ENCODE measurements at places on chromosomes 2 and 18.

GRCh38 chr2:23200068-23200786 lies 184.8 kb upstream of the KLHL29 start:
- no peak for DNase-seq

DNA sequence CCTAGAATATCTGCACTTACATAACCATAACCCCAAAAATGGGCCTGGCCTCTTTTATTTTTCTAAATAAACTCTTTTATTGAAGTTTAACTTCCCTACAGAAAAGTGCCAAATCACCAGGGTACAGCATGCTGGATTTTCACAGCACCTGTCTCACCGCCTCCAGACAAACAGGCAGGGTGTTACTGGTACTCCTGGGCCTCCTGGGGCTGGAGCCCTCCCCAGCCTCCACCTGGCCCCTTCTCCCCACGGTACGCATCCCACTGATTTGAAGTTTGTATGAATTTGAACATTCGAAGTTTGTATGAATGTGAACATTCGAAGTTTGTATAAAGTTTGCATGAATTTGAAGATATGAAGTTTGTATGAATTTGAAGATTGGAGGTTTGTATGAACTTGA lies 232.1 kb downstream of the NDUFA10 start:
- DNase-seq = no peak

DNA sequence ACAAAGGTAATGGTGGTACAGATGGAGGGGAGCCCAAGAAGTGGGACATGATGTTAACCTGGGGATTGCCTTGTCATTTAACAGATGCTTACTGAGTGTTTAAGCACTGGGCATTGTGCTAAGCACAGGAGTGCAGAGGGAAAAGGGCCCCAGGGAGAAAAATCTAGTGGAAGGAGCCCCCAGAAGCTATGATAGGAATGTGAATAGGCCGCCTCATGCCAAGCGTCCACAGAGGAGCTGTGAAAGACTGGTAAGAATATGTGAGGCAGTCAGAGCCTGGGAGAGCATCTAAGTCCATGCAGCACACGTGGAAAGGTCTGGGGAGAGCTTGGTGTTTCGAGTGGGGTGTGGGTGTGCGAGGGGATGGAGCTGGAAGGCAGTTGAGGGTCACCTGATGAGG lies 5.5 kb downstream of the ZNF532 start:
- no peak for DNase-seq

- peak; percentile 22 for DNase-seq
Observed at GRCh38 chr2:240983361-240983995, 14.9 kb upstream of the SNED1 start.

DNA sequence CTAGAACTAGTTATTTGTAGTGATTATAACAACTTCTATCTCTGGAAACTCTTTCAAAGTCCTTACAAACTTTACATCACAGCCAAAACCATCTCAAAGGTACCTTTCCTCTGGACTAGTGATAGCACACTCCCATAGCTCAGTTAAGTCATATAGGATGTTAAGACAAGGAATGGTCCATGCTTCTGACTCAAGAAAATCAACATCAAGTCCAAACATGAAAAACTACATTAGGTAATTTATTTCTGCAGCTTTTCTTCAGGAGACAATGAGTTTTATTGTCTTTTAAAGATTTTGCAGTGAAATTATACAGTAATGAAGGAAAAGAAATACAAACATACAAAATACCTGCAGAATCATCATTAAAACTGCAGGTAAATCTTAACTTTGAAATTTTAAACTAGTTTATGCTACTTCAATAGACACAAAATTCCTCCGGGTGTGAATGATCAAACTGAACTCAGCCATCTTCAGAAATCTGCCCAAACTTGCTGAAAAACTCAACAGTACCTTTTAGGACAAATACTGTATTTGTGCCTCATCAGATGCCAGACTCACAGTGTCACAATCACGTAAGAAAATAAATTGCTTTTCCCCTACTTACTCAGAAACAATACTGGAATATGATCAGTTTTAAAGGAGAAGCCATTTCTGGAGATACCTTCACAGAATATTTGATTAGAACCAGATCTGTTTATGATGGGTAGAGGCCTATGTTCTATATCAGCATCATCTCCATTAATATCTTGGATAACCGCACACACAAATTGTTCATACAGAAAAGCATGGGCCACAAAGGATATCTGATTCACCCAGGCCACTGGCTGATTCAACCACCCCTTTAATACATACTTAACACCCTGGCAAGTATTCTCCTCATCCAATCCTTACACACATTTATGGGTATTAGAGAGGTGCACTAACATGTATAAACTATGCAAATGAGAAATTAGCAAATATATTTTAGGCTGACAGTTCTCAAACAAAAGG lies 2.6 kb downstream of the TMEM131 start:
- DNase-seq = no peak

DNA sequence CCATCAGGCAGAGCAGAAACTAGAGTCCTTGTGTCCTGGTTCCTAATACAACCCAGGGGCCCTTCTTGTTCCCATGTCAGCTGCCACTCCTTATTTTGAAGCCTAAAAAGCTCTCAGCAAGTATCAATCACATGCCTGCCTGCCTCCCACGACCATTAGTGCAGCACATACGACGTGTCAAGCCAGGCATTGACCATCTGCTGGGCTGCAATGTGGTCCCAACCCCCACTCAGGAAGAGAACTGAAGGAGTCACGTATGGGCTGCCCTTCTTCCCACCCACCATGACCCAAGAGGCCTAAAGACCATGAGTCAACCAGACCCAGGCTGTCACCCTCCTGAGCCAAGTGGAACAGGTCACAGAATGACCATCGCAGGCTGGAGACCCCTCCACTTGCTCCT lies 98.8 kb downstream of the KLHL29 start:
- no peak for DNase-seq

DNA sequence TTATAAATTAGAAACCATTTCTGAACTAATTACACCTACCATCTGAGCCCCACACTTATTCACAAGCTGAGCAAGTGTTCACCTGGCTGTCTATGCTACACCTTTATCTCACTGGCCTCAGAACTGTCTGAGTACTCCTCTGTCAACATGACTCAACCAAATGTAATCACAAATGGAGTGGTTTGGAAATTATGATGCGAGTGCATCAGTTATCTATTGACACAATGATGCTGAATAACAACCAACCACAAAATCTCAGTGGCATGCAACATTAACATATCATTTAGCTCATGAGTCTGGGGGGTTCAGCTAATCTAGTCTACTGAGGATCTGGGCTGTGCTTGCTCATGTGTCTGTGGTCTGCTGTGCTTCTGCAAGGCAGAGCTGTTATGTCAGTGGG lies 184.2 kb upstream of the NXPH2 start:
- DNase-seq = no peak

DNA sequence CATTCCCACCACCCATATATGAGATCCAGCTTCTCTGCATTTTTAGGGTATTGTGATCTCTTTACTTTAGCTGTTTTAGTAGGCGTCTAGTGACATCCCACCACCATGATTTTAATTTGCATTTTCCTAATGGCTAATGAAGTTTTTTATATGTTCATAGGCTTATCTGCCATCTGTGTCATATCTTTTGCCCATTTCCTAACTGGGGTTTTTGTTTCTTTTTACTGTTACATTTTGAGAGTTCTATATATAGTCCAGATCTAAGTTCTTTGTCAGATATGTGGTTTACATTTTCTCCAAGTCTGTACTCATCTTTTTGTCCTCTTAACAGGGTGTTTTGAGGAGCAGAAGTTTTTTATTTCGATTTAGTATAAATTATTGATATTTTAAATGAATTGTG lies 39.6 kb downstream of the PTPN2 start:
- DNase-seq = no peak

DNA sequence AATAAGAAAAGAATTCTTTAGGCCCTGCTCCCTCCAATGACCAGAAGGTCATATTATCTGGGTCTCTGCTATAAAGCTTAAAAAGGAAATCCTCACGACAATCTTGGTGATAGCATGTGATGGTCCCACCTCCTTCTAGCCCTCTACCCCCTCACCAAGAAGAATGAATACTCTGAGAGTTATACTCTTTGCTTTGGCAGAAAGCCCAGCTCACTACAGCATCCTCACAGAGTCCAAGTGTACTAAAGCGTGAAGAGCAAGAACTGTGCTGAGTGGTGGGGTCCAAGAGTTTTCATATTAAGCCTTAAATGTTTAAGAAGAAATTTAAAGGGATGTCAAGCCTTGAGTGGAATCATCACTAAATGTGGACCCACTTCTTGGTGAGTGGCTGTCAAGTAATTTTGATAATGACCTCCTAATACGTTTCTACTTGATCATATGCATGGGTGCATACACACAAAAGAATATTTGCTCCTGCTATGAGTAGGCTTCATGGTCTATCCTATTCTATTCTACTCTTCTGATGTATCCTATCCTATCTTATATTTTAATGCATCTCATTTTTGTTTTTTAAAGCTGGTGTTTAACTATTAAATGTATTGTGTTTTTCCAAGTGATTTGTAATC lies 16.5 kb upstream of the SERPINB7 start:
- DNase-seq = no peak

- DNase-seq = no peak
Observed at GRCh38 chr2:132623096-132623839, 46.7 kb downstream of the LYPD1 start.
